ENCODE measurements at places on chromosomes 16 and 17.

DNA sequence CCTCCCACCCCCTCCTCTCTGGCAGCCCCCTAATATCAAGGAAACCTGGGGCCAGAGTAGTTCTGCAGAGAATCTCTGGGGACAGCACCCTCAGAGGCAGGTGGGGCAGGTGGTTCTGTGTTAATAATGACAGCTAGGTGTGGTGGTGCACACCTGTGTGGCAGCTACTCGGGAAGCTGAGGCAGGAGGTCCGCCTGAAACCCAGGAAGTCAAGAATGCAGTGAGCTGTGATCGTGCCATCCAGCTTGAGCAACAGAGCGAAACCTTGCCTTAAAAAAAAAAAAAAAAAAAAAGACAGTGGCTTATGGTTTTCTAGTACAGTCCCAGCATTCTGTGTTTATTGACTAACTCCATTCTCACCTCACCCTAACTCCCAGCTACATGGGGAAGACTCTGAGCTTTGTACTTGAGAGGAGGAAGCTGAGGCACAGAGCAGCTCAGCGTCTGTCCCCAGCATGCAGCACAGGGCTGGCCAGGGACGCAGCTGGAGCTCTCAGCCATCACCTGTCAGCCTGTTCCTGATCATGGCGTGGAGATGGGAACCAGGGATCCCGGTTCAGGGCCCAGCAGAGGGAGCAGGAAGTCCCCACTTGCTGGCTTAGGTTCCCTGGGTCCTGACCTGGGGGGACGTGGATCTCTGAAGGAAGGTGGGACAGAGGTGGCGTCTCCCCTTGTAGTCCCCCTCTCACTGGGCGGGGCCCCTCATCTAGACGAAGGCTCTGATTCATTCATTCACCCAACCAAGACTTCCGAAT lies 6.1 kb downstream of the DBNDD1 start:
- DNase-seq: no peak

- DNase-seq: no peak
Measured at GRCh38 chr17:29588562-29589411, 661 bp downstream of the GIT1 start.

- no peak for DNase-seq
Measured at GRCh38 chr17:8038954-8039610, at the start of gene ALOX15B. Gene ALOX15B, plus strand, starts transcription at chr17:8039059. Its CDS starts 97 bp downstream, at chr17:8039156.

DNA sequence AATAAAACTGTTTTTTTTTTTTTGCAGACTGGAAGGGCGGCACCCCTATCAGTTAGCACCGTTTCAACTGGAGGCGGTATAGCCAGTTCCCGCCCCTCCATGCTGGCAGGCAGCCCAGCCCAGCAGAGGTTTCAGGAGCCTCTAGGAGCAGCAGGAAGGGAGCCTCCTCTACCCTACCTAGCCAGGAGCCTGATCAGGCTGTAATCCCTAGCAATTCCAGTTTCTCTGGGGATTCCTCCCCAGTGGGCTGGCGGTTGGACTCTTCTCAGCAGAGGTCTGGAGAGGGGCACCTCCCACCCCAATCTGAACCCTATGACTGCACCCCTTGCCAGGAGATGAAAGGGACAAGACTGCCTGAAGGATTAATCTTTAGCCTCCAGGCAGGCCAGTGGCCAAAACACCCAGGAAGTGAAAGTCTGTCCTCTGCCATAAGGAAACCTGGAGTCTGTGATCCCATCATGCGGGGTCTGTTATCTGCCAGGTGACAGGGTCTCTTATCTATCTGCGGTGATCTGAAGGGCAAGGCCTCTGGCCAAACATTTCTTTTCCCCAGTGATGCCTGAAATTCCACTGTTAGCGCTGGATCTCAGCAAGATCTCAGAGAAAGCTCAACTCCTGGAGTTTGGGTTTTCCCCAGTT lies 4.9 kb upstream of the CDH1 start:
- DNase-seq: no peak

- no peak for DNase-seq
Measured at GRCh38 chr16:24318680-24319079, 62.5 kb downstream of the CACNG3 start.

DNA sequence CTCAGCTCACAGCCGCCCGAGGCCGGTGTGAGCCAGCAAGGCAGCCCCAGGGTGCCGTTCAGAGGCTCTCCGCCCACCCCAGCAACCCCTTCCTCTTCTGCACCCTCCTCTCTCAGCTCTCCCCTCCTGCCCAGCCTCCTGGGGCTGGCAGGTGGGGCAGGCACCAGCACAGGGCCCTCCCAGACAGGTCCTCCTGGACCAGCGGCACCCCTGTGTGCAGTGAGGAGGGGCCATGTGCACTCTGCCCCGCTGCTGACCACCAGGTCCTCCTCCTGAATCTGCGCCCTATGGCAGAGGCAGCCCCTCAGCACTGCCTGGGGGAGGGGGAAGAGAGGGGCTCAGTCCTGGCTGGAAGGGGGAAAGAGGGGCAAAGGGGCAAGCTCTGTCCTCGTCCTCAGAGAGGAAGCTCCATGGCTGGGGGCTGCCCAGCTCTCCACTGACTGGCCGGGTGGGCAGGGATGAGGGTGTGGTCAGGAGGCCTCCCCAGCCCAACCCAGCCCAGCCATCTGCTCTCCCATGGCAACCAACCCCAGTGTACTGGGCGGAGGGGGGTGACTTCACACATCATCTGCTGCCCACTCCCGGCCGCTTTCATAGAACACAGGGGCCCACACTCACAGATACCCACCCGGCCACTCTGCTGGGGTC lies 5.4 kb upstream of the BCAR1 start:
- no peak for DNase-seq

GRCh38 chr17:46832945-46833839 lies 14.7 kb upstream of the WNT3 start:
- peak; percentile 34 for DNase-seq

GRCh38 chr17:76545918-76546555 lies 6.2 kb downstream of the PRCD start:
- DNase-seq: no peak

DNA sequence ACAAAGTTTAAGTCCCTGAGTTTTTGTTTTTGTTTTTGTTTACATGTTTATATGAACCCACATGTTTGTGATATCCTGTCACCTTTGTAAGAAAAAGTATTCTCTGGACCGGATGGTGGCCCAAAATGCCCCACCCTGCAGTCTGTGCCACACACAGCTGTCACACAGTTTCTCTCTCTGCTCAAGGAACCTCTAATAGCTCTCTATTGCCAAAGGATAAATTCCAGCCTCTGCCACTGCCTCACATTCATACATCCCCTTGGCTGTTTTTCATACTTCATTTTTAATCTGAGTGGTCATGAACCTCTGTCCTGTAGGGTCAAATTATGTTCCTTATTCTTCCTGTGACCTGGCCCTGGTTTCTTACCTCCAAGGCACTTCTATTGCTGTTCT lies 520.3 kb upstream of the CDH5 start:
- DNase-seq: no peak

DNA sequence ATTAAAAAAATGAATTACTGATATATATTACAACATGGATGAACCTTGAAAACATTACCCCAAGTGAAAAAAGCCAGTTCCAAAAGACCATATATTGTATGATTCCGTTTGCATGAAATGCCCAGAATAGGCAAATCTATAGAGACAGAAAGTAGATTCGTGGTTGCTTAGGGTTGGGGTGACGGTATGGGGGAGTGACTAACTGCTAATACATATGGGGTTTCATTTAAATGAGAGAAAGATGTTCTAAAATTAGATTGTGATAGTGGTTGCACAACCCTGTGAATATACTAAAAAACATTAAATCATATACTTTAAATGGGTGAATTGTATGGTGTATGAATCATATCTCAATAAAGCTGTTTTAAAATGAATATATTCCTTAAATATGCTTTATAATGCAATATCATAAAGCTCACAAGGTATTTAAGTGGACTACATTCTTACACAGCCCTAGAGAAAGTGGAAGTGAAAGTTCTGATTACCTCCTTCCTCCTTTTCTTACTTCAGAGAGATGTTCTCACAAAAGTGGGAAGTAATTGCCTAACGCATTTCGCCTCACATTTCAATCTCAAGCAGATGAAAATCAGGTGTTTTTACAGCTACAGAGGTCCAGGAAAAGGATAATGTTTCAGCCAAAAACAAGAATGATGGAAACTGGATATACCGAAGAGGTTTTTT lies 142.7 kb upstream of the GNAO1 start:
- peak; percentile 60 for DNase-seq
